ENCODE measurements at places on chromosomes 5 and 9. TPM values are rescaled to one million over a fixed set of nuclear protein-coding genes. Genes with fewer than 3 reads are reported as not detected.
A peak's percentile ranks its signal among the peaks of the same experiment; 100 is the strongest.

- no peaks in the 10 kb centered on the region for H3K27me3 ChIP-seq
- peaks cover 26% of the 10 kb centered on the region for H3K4me1 ChIP-seq
- no peak overlapping the region for H3K27ac ChIP-seq
These were observed 58.4 kb downstream of the MLLT3 start for GRCh38 chr9:20563917-20564316.

DNA sequence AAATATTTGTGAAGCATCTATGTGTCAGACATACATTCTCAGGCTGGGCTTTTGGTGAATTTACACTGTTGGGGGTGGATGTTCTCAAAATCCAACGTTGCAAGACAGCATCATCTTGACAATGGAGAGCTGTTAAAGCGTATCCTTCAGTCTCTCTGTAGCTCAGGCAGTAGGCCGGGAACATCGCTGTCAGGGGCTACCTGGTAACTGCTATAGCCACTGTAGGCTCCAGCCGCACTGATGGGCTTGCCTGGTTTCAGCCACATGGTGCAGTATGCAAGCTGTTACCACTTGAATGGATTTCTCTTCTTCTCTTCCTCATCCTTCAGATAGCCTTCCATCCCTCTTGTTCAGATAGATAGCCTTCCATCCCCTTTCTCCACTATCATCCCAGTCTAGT is 51.7 kb downstream of the DRD1 start:
- H3K27me3 ChIP-seq, result no peaks in the 10 kb centered on the region
- no peaks in the 10 kb centered on the region for H3K4me1 ChIP-seq
- H3K36me3 ChIP-seq, result no peaks in the 10 kb centered on the region

DNA sequence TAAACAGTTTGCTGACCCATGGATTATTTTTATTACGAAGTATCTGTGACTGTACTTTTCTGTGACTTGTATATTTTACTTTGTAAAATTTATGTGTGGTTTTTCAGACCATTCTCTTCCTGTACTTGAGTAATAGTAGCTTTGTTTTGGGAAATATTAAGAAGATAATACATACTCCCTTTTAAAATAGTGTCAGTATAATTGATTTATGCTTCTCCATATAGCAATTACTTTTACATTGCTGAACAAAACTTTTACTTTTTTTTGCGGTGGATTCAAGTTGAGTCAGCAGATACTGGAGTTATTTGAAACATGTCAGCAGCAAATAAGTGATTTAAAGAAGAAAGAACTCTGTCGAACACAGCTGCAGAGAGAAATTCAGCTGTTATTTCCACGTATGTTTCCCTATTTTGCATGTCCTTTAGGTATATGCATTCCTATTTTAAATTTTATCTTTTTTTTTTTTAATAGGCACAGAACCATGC is 28.4 kb downstream of the TENT2 start:
- no peaks in the 10 kb centered on the region for H3K4me1 ChIP-seq
- peaks cover 6% of the 10 kb centered on the region for H3K36me3 ChIP-seq
- DNase-seq, result no peak
- no peak overlapping the region for H3K4me3 ChIP-seq

The CDH9 gene
- total RNA-seq, result not detected

The TPRN gene
- 6.9 TPM for total RNA-seq

The TRIM36 gene
- 2.2 TPM for total RNA-seq

GRCh38 chr5:79878721-79879336 is 112.2 kb downstream of the MTX3 start:
- no peak overlapping the region for H3K4me3 ChIP-seq
- no peaks in the 10 kb centered on the region for H3K27me3 ChIP-seq
- H3K4me1 ChIP-seq, result no peaks in the 10 kb centered on the region
- no peaks in the 10 kb centered on the region for H3K36me3 ChIP-seq
- no peak overlapping the region for H3K27ac ChIP-seq

DNA sequence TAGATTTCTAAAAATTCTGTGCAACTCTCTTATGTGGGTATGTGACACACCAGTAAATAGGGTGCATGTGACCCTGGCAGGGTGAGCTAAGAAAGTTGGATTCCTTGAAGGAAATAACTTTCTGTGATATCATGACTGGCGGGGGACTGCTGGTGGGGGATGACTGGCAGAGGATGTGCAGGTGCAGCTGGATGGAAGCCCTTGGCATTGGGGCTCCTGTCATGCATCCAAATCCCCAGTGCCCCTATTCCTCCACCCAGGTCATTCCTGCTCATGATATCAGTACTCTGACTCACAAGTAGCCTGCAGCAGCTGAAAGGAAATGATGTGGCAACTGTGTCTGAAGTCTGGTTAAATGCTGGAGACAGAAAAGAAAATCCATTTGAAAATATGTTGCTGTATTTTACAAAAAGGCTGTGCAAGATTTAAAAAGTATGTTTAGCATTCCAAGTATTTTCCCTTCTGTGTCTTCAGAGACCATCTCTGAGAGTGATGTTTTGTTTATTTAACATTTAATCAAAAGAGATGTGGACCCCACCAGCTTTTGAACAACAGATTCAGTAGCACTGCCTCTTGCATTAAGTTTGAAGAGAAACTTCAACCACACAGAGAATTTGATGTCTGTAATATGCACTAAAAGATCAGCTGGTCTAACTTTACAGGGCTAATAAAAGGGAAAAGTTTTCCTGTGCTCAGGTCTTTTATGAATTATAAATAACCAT is 17.9 kb upstream of the ZSWIM6 start:
- no peaks in the 10 kb centered on the region for H3K27me3 ChIP-seq
- H3K27ac ChIP-seq, result no peak overlapping the region
- DNase-seq, result peak; percentile 75
- no peaks in the 10 kb centered on the region for H3K36me3 ChIP-seq
- H3K4me3 ChIP-seq, result no peak overlapping the region
- peaks cover under 1% of the 10 kb centered on the region for H3K4me1 ChIP-seq

- DNase-seq, result no peak
- H3K27me3 ChIP-seq, result no peaks in the 10 kb centered on the region
- H3K36me3 ChIP-seq, result no peaks in the 10 kb centered on the region
- H3K4me3 ChIP-seq, result peak overlapping the region; percentile 14
- H3K4me1 ChIP-seq, result peaks cover 32% of the 10 kb centered on the region
These were observed 58.6 kb downstream of the DIAPH1 start for GRCh38 chr5:141560151-141560550.

The PCDHB16 gene
- 12.3 TPM for total RNA-seq

DNA sequence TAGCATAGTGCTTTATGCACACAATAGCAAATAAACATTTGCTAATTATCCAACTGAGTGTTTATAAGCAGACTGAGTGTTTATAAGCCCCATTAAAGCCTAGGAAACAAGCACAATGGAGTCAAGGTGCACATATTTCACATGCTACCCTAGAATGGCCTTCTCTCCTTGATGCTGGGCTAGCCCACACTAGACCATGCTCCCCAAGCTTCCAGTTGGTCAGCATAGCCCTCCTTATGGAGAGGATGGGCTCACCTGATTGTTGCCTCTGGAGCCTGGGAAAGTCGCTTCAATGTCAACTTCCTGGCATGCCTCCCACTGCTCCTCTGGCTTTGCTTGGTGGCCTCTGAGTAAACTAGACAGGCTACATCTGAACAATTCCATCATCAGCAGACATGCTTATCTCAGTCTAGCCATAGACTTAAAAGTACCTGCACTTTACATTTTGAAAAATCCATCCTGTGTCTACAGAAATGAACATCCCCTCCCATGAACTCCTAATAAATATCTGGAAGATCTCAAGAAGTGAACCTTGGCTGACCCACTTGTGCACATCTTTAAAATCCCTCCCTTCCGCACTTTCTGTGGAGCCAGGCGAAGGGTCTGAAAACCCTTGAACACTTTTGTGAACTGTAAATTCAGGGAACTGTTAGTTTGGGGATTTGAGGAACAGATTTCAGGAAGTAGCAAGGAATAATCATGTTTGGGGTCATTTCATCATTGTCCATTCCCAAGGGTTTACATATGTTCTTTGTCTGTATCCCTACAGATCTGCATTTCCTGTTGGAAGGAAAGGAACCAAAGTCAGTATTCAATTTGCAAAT is 486.6 kb downstream of the ARHGEF28 start:
- H3K27me3 ChIP-seq, result no peaks in the 10 kb centered on the region
- DNase-seq, result no peak
- H3K4me1 ChIP-seq, result no peaks in the 10 kb centered on the region
- H3K4me3 ChIP-seq, result no peak overlapping the region
- H3K27ac ChIP-seq, result no peak overlapping the region
- H3K36me3 ChIP-seq, result no peaks in the 10 kb centered on the region

DNA sequence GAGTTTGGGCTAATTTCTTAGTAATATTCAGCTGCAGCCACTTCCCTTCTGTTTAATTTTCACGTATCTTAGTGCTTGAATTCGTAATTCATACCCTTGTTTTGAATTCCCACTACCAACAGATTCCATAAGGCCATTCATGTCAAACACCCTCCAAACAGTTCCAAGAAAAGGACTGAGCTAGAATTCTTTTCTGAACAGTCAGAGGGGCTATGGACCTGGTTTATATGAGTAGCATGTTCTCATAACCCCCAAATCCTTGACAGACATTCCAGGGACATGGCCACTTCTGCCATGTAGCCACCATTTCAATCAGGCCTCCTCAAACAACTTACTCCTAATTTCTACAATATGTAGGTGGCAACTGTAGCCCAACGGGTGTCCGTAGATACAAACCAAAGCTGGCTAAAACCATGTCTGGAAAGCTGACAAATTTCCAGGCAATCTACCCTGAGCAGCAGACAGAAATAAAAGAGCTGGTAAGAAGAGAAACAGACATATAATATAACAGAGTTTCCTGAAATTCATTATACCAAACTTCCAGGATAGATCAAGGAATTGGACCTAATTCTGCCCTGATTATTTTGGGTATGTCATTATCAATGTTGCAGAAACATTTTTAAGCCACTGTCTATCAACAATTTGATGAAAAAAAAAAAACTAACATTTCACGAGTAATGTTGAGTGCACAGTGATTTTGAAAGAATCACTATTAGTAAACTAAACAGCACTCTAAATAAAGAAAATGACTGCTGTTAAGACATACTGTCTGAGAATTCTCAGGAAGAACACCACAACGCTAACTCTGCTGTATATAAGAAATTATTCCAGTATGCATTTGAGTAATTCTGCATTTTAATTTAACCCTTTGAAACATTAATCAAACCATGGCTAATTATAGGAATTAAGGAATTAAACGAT is 40.7 kb downstream of the EBF1 start:
- H3K27me3 ChIP-seq, result no peaks in the 10 kb centered on the region
- H3K4me1 ChIP-seq, result peaks cover 18% of the 10 kb centered on the region
- no peaks in the 10 kb centered on the region for H3K36me3 ChIP-seq
- DNase-seq, result no peak
- H3K27ac ChIP-seq, result peak overlapping the region; percentile 67
- H3K4me3 ChIP-seq, result no peak overlapping the region

- H3K27me3 ChIP-seq, result no peaks in the 10 kb centered on the region
- no peak overlapping the region for H3K27ac ChIP-seq
- H3K36me3 ChIP-seq, result peaks cover 5% of the 10 kb centered on the region
These were observed 22.6 kb downstream of the CNTFR start for GRCh38 chr9:34566972-34567371.

The BAAT gene
- not detected for total RNA-seq

GRCh38 chr9:7320139-7320538 is 479.4 kb downstream of the DMAC1 start:
- DNase-seq, result no peak
- H3K27ac ChIP-seq, result no peak overlapping the region
- H3K36me3 ChIP-seq, result no peaks in the 10 kb centered on the region
- no peak overlapping the region for H3K4me3 ChIP-seq
- H3K4me1 ChIP-seq, result no peaks in the 10 kb centered on the region
- H3K27me3 ChIP-seq, result no peaks in the 10 kb centered on the region

The CENPH gene
- total RNA-seq, result 3.9 TPM

DNA sequence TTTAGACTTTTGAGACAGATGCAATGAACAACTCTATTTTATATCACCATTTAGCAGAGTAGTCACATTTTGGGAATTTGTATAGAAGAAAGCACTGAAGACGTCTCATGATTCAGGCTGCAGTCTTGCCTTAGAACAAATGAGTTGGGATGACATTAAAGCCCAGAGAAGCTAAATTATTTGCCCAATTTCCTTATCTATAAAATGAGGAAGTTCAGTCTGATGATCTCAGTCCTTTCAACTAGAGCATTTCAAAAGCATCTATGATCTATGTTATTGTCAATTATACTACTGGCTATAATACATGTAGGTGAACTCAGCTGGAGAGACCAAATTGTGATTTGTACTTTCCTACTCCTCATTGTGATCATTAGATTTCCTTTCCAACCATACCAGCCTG is 154.1 kb downstream of the OSTF1 start:
- H3K4me3 ChIP-seq, result no peak overlapping the region
- H3K27ac ChIP-seq, result no peak overlapping the region
- H3K4me1 ChIP-seq, result no peaks in the 10 kb centered on the region
- DNase-seq, result no peak
- H3K27me3 ChIP-seq, result no peaks in the 10 kb centered on the region
- H3K36me3 ChIP-seq, result no peaks in the 10 kb centered on the region

GRCh38 chr5:151661968-151662732 is 24.6 kb downstream of the SPARC start:
- peak overlapping the region; percentile 94 for H3K27ac ChIP-seq
- peaks cover 56% of the 10 kb centered on the region for H3K4me1 ChIP-seq
- H3K36me3 ChIP-seq, result no peaks in the 10 kb centered on the region
- DNase-seq, result no peak

Measured in vagina (tissue), 2 donors.